ENCODE measurements at places on chromosomes 11 and 22. TPM values are rescaled to one million over a fixed set of nuclear protein-coding genes. Genes with fewer than 3 reads are reported as not detected.

The MPZL3 gene
- total RNA-seq: 20.1 TPM

The SMC1B gene
- not detected for total RNA-seq

The GAS2L1 gene
- 16.3 TPM for total RNA-seq

The MRGPRX1 gene
- total RNA-seq: not detected

The CCDC15 gene
- total RNA-seq: 1.6 TPM

The UEVLD gene
- 29.2 TPM for total RNA-seq

The SLC7A4 gene
- not detected for total RNA-seq

The MMP27 gene
- not detected for total RNA-seq

The TEX12 gene
- 0.32 TPM for total RNA-seq
